ENCODE measurements at places on chromosomes 7 and 10.

- no peak for DNase-seq
These were observed 2.6 kb upstream of the PLCE1 start for GRCh38 chr10:93991114-93991513.

- DNase-seq: no peak
These were observed 14.2 kb downstream of the VTI1A start for GRCh38 chr10:112461029-112461887.

DNA sequence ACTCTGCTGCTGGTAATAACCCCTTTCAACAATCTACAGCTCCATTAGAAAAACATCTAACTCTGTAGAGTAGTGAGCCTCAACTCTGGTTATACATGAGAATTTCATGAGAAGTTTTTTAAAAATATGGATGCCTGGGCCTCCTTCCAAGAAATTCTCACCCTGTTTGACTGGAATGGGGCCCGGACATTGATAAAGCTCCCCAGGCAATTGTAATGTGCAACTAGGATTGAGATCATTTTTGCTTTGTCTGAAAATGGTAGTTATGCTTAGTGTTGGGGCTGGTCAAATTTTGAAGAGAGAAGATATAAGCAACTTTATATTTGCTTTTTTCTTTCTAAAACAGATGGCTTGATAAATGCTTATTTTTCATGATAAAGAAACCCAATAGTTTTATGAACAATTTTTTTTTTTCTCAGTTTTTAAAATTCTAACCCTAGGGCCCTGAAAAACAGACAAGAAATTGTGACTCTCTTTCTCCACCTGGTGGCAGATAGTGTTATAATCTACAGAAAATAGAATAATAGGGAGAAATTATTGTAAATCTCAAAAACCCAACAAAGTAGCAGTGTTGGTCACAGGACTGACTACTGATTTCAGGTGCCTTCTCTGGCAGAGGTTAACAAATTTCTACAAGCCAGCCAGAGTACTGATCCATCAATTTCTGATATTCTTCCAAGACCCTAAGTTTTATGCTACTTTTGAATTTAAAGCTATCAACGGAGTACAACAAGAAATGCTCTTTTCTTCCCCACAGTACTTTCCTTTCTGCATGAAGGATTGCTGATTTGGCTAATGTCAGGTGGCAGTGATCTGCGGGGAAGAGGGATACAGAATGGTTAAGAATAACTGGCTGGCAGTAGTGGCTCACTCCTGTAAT is 174.8 kb downstream of the DKK1 start:
- no peak for DNase-seq

DNA sequence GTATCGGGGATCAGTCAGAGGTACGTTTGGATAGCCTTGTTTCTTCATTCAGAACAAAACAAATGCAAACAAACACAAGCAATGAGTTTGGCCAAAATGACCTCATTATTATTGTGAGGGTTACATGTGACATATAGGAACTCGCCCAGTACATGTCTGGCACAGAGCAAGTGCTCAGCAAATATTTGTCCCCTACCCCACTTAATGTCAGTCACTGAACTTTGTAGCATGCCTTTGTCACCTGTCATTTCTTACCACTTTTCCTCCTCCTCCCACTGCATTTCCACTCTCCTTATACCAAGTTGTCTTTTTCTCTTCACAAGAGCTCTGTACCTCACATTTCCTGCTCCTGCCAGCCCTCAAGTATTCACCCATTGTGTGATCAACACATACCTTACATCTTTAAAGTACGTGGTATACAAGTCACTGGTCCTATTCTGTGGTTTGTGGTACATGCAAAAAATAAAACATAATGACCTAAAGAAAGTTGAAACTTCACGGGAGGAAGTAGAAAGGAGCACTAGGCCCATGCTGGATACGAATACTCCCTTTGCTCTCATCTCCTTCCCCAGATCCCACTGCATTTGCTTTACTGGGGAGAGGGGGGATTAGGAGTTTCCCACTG is 236.0 kb downstream of the INHBA start:
- DNase-seq: no peak

- DNase-seq: no peak
These were observed 27.2 kb downstream of the CDH23 start for GRCh38 chr10:71423901-71424300.

DNA sequence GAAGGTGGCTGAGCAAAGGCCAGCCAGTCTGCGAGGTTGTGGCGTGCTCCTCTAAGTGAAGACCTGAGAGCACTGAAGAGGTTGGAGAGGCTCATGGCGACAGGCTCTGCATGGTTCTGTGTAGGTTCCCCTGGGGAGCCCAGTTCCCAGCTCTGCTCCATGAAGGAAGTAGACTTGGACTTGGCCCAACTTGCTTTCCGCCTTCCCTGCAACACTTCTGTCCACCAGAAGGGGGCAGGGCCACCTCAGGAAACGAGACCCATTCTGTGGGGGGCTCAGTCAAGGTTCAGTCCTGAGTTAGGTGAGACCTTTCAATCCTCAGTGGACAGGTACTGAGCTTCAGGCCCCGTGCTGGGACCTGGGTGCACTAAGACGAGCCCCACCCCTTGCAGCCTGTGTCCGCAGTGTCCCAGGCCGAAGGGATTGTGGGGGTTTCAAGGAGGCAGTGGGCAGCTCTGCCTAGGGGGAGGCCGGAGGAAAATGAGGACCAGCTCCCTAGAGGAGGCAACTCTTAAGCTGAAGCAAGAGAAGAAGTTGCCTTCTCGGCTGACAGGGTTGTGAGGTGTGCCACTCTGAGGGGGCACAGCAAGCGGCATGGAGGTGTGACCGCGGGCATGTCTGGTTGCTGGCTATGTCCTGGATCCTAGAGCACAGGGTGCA is 15.0 kb upstream of the PCBD1 start:
- DNase-seq: peak; percentile 10

DNA sequence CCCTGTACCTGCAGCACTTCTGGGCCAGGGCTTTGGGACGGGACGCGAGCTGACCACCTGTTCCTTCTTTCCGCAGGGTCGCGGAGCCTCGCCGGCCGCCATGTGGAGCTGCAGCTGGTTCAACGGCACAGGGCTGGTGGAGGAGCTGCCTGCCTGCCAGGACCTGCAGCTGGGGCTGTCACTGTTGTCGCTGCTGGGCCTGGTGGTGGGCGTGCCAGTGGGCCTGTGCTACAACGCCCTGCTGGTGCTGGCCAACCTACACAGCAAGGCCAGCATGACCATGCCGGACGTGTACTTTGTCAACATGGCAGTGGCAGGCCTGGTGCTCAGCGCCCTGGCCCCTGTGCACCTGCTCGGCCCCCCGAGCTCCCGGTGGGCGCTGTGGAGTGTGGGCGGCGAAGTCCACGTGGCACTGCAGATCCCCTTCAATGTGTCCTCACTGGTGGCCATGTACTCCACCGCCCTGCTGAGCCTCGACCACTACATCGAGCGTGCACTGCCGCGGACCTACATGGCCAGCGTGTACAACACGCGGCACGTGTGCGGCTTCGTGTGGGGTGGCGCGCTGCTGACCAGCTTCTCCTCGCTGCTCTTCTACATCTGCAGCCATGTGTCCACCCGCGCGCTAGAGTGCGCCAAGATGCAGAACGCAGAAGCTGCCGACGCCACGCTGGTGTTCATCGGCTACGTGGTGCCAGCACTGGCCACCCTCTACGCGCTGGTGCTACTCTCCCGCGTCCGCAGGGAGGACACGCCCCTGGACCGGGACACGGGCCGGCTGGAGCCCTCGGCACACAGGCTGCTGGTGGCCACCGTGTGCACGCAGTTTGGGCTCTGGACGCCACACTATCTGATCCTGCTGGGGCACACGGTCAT is 13.3 kb downstream of the GPR146 start:
- DNase-seq: no peak

- peak; percentile 81 for DNase-seq
These were observed 114.1 kb downstream of the ICA1 start for GRCh38 chr7:8147760-8148463.

- DNase-seq: no peak
These were observed 25.7 kb upstream of the CDK14 start for GRCh38 chr7:90570373-90570959.

- DNase-seq: no peak
These were observed 2.2 kb downstream of the TBATA start for GRCh38 chr10:70782746-70783680.

DNA sequence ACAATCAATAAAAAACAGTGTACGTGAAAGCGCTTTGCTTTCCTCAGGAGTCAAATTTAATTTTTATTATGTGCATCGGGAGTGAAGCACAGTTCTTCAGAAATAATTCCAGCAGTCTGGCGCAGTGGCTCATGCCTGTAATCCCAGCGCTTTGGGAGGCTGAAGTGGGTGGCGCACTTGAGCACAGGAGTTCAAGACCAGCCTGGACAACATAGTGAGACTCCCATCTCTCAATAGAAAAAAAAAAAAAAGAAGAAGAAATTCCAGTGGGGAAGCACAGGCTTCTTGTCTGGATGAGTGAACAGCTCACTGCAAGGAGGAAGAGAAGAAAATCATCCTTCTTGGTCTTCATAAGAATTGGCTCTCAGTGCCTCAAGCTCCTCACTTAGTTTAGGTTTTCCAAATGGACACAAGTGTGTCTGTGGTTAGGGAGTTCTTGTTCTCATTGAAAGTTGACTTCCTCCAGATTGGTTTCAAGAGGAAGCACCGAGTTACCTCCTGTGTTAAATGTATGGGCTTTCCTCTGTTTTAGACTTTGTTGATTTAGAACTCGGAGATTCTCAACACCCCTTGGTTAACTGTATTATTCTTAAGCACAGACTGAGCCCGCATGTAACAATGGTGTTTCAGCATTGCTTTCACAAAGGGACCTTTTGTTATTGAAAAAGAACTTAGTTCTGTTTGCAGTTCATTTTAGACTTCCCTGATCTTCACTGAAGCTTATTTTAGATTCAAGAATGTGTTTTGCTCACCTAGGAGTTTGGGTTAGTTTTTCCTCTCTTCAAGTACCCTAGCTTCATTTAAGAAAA is 28.0 kb downstream of the LMTK2 start:
- no peak for DNase-seq

DNA sequence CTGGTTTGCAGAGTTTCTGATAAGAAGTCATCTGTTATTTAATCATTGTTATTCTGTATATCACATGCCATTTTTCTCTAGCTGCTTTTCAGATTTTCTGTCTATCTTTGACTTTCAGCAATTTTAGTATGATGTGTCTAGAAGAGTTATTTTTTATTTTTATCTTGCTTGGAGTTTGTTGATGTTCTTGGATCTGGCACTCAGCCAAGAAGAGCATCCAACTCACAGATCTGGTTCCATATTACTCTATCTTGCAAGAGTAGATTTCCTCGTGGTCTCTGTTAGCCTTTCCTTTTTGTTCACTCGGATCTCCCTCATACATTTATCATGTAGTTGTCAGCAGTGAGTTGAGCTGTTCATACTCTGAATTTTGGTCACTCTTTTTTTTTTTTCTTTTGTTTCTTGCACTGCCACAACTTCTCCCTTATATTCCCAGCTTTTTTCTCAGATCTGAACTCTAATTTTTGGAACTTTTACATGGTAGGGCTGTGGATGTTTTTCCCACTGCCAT is 54.8 kb upstream of the CALCR start:
- DNase-seq: no peak

DNA sequence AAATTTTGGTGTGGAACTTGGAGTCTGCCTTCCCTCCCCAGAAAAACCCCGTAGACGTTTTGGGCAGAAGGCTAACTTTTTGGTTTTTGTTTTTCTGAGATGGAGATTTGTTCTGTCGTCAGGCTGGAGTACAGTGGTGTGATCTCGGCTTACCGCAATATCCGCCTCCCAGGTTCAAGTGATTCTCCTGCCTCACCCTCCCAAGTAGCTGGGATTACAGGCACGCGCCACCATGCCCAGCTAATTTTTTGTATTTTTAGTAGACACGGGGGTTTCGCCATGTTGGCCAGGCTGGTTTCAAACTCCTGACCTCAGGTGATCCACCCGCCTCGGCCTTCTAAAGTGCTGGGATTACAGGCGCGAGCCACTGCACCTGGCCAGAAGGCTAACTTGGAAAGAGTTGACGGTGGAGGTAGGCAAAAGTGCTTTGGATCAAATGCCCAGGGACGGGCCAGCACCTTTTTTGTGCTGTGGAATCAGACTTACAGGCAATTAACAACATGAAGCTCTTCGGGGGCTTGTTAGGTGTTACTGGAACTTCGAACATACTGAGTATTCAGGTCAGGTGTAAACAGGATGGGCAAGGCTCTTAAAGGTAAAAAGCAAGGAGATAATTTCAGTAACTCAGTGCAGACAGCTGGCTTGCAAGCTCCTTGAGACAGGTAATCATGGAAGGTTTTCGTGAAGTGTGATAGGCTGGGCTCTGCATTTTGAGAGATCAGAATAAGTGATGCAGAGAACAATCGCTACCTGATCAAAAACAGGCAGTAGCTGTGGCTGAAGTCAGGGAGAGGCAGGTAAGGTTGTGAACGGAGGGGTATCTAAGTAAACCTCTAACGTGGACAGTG is 1.8 kb downstream of the PPP1R35 start:
- DNase-seq: no peak

DNA sequence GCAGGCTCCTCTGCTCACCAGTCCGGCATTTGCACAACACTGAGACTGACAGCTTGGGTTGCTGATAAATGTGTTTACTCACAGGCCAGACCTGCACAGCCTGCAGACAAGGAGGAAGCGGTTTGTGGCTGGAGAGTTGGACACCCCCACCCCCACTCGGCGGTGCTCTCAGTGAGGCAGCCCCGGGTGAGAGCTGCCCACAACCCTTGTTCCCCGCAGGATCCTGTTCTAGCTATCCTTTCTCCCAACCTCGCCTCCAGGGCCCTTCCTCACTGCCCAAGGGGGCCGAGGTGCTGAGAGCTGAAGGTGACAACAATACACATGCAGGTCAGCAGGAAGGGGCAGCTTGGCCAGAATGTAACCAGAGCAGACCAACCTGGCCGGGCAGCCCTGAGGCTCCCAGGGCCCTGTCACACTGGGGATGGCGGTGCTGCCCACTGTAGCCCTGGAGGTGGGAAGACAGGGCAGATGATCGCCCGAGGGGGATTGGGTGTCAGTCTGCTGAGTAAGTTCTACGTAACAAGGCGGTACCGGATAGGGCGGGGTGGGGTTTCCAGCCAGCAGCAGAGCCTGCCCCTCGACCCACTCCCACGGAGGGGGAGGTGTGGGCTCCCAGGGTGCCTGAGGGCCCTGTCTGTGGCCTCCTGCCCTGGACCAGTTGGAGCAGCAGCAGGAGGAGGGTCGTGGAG is 2.1 kb upstream of the ADAM8 start:
- no peak for DNase-seq

DNA sequence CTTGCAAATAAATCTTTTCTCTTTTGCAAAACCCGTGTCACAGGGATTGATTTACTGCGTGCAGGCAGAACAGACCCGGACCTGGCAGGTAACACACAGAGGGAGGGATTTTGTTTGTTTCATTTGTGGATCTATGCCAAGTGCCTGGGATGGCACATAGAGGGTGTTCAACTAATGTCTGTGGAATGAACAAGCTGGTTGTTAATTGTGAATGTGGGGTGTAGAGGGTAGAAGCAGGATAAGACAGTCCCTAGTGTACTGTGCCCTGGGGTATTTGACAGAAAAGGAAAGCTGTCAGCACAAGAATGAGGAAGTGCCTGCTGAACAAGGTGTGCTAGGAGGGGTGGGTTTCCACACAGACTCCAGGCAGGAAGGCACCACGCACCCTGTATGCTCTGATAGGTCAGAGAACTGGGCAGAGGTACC is 331.8 kb downstream of the CALN1 start:
- no peak for DNase-seq

GRCh38 chr7:130880668-130881067 is 146.7 kb upstream of the KLF14 start:
- DNase-seq: no peak

All from NCI-H1092 (cell line).